ENCODE measurements at places on chromosomes 13 and 19.

DNA sequence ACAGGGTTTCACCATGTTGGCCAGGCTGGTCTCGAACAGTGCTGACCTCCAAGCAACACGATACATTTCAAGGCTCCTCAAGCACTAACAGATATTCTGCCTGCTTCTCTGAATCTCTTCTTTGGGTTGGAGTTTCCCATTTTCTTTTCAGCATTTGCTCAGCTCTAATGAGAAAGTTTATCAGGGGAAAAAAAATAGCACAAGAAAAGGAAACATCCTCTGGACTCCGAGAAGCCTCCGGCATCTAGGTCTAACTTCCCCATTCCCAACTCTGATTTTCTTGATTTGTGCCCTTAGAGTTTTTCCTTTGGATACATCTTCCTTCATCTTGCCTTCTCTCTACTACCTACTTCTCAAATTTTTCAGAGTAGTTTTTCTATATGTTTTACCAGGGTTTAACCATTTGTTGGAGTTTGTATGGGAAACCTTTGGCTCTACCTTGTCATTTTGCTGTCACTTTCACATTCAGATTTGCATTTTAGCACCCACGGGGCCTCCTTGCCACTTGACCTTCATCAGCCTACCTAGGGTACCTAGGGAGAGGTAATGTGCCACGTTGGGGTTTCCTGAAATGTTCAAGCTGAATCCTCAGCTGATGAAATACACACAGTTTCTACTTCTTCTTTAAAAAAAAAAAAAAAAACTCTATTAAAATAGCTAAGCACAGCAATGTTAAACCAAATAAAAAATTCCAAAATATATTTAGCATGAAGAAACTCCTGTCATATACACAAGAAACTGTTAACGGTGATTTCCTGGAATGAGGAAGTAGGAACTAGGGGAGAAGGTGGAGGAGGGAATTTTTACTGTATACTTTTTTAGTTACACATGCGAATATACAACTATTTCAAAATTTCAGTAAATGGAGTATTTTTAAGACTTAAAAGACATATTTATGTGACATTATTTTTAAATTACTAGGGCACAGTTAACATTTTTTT, 5.1 kb upstream of the USP12 start:
- H3K27ac ChIP-seq: no peak overlapping the region
- H3K4me3 ChIP-seq: no peak overlapping the region
- H3K36me3 ChIP-seq: no peaks in the 10 kb centered on the region
- H3K27me3 ChIP-seq: no peaks in the 10 kb centered on the region
- no peaks in the 10 kb centered on the region for H3K4me1 ChIP-seq
- DNase-seq: no peak

GRCh38 chr13:108496362-108497210, 132.8 kb upstream of the MYO16 start:
- H3K27me3 ChIP-seq: no peaks in the 10 kb centered on the region
- DNase-seq: no peak
- no peaks in the 10 kb centered on the region for H3K36me3 ChIP-seq
- H3K27ac ChIP-seq: no peak overlapping the region
- no peaks in the 10 kb centered on the region for H3K4me1 ChIP-seq

- no peaks in the 10 kb centered on the region for H3K27me3 ChIP-seq
- no peaks in the 10 kb centered on the region for H3K4me1 ChIP-seq
- DNase-seq: no peak
- H3K27ac ChIP-seq: no peak overlapping the region
- no peak overlapping the region for H3K4me3 ChIP-seq
These were observed 203.5 kb upstream of the UBL3 start for GRCh38 chr13:30053939-30054338.

DNA sequence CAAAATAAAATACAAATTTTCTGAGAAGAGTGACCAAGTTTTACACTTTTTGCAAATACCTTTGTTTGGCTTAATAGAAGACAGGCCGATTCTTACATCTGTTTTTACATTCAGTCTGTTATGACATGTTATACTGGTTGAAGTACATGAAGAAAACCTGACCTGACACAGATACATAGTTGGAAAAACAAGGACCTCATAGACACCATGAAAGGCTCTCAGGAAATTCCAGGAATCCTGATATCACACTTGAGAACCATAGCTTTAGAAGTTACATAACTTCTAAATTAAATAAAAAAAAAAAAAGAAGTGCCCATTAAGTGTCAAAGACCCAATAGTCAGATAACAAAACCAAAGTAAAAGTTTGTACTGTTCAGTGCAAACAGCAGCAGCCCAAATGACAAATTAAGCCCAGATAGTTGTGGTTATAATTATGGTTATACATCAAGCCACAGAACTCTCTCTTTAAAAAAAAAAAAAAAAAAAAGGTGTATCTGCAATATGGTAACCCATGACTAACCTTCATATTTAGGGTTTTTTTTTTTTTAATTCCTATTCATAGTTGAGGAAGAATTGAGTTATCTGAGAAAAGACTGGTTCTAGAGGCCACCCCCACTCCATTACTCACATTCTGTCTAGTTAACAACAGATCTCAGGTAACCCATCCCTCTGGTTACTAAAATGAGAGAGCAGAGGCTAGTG, 19.8 kb downstream of the RBM26 start:
- no peak for DNase-seq
- peaks cover 27% of the 10 kb centered on the region for H3K4me1 ChIP-seq
- H3K4me3 ChIP-seq: no peak overlapping the region
- H3K27me3 ChIP-seq: no peaks in the 10 kb centered on the region
- H3K36me3 ChIP-seq: no peaks in the 10 kb centered on the region

DNA sequence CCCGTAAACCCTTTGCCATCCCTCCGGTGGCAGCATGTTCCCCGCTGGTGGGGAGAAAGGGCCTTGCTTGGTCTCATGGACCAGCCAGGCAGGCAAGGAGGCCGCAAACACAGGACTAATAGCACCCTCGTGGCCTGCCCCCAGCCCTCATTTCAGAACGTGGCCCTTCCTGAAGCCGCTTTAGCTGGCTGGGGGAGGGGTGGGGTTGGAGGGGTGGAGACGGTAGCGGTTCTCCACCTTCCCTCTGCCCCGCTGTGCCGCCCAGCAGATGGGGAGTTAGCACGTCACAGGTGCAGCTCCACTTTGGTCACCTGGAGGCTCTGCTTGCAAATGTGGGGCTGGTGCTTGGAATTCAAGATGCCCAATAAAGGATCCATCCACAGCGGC, 59.3 kb upstream of the URI1 start:
- H3K27ac ChIP-seq: no peak overlapping the region
- no peaks in the 10 kb centered on the region for H3K4me1 ChIP-seq
- no peaks in the 10 kb centered on the region for H3K27me3 ChIP-seq
- no peak overlapping the region for H3K4me3 ChIP-seq

GRCh38 chr19:14395262-14395661, 14.0 kb downstream of the ADGRE5 start:
- no peak for DNase-seq
- H3K4me1 ChIP-seq: no peaks in the 10 kb centered on the region
- H3K36me3 ChIP-seq: no peaks in the 10 kb centered on the region
- H3K4me3 ChIP-seq: no peak overlapping the region
- H3K27me3 ChIP-seq: no peaks in the 10 kb centered on the region

DNA sequence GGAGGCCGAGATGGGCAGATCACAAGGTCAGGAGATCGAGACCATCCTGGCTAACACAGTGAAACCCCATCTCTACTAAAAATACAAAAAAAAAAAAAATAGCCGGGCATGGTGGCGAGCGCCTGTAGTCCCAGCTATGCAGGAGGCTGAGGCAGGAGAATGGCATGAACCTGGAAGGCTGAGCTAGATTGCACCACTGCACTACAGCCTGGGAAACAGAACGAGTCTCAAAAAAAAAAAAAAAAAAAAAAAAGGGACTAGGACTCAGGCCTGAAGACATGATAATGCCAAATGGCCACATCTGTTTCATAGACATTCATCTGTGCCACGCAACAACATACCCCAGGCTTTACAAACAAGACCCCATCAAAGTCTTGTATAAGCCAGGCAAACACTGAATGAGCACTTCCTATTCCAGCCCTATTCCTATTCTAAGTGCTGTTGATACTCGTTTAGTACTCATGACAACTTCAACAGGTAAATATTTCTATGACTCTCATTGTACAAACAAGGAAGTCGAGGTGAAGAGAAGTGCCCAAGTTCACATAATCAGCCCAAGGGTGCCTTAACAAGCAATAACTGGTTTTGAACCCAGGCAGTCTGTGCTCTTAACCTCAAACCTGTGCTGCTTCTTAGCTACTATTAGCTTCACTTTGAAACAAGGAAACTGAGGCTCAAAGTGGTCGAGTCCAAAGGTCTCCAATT, 1.7 kb downstream of the B9D2 start:
- H3K36me3 ChIP-seq: no peaks in the 10 kb centered on the region
- H3K27me3 ChIP-seq: no peaks in the 10 kb centered on the region
- no peak overlapping the region for H3K4me3 ChIP-seq
- H3K4me1 ChIP-seq: no peaks in the 10 kb centered on the region
- H3K27ac ChIP-seq: no peak overlapping the region
- no peak for DNase-seq

DNA sequence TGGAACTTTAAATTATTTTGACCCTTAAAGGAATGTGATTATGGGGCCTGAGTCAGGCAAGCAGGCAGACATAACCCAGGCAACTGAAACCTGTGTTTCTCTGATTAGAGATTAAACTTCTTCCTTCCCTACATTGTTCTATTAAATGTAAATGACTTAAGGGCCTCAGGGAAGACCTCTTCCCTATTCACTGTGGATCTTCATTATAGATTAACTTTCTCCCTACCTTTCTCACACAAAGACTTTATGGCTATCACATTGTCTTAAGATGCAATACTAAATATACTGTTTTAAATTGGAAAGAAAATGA, 8.8 kb upstream of the METTL21C start:
- no peak overlapping the region for H3K4me3 ChIP-seq
- no peaks in the 10 kb centered on the region for H3K27me3 ChIP-seq
- no peaks in the 10 kb centered on the region for H3K36me3 ChIP-seq
- DNase-seq: no peak
- H3K27ac ChIP-seq: no peak overlapping the region

- no peaks in the 10 kb centered on the region for H3K36me3 ChIP-seq
- no peaks in the 10 kb centered on the region for H3K27me3 ChIP-seq
- H3K27ac ChIP-seq: no peak overlapping the region
- no peaks in the 10 kb centered on the region for H3K4me1 ChIP-seq
These were observed 465.2 kb downstream of the KCTD12 start for GRCh38 chr13:76421011-76421410.

DNA sequence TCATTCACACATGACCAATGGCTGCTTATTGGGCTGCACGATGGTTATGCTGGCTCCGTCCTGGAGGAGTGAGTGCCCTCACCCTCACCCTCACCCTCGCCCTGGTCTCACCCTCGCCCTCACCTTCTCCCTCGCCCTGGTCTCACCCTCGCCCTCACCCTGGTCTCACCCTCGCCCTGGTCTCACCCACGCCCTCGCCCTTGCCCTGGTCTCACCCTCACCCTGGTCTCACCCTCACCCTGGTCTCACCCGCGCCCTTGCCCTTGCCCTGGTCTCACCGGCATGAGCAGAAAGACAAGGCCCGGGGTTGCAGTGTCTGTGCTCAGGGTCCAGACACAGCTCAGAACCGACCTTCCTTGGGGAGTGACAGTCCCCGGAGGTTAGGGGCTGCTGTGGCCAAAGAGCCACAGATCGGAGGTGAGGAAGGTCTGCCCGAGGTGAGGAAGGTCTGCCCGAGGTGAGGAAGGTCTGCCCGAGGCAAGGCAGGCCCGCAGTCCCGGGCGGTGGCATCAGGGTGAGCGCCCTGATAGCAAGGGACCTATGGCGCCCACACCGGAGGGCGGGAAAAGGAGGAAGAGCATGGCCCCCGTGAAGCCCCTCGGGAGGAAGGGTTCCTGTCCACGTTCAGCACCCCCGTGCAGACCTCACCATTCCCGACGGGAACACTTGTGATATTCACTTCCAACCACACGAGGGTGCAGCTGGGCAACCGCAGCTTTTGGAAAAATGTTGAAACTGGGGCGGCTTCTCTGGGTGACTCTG, 65.6 kb downstream of the MCF2L start:
- H3K4me1 ChIP-seq: no peaks in the 10 kb centered on the region
- no peak for DNase-seq
- H3K4me3 ChIP-seq: no peak overlapping the region
- H3K36me3 ChIP-seq: no peaks in the 10 kb centered on the region
- no peak overlapping the region for H3K27ac ChIP-seq

- H3K27me3 ChIP-seq: no peaks in the 10 kb centered on the region
- peak overlapping the region; percentile 51 for H3K27ac ChIP-seq
- peak; percentile 72 for DNase-seq
- H3K4me3 ChIP-seq: no peak overlapping the region
- peaks cover 11% of the 10 kb centered on the region for H3K4me1 ChIP-seq
- H3K36me3 ChIP-seq: no peaks in the 10 kb centered on the region
These were observed 7.4 kb downstream of the DBP start for GRCh38 chr19:48629599-48630295.

DNA sequence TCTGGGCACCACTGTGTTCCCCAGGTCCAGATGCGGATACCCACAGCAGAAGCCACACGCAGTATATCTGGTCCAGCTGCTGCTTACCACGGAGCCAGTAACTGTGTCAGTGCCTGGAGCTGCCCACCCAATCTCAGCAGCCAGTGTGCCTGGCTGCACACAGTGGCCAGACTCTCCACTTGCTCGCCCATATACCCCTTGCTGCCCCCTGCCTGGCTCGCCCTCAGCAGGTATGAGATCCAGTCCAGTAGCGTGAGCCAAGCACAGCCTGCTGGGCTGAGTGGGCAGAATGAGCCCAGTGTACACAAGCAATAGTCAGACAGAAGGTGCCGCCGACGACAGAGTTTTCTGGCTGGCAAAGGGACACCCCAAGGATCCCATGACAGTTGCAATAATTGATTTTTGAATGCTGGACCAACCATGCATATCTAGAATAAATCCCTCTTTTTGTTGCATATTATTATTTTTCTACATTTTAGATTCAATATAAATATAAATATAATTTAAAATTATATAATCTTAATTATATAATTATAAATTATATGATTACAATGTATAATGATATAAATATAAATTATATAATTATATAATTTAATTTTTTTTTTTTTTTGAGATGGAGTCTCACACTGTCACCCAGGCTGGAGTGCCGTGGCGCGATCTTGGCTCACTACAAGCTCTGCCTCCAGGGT, 918.8 kb upstream of the MIR17HG start:
- no peak for DNase-seq
- no peaks in the 10 kb centered on the region for H3K4me1 ChIP-seq
- no peaks in the 10 kb centered on the region for H3K36me3 ChIP-seq
- H3K27me3 ChIP-seq: no peaks in the 10 kb centered on the region
- no peak overlapping the region for H3K4me3 ChIP-seq

- no peaks in the 10 kb centered on the region for H3K27me3 ChIP-seq
- no peak overlapping the region for H3K4me3 ChIP-seq
- no peaks in the 10 kb centered on the region for H3K4me1 ChIP-seq
- H3K36me3 ChIP-seq: no peaks in the 10 kb centered on the region
- H3K27ac ChIP-seq: no peak overlapping the region
These were observed 203.8 kb upstream of the SLITRK6 start for GRCh38 chr13:86003029-86003428.

DNA sequence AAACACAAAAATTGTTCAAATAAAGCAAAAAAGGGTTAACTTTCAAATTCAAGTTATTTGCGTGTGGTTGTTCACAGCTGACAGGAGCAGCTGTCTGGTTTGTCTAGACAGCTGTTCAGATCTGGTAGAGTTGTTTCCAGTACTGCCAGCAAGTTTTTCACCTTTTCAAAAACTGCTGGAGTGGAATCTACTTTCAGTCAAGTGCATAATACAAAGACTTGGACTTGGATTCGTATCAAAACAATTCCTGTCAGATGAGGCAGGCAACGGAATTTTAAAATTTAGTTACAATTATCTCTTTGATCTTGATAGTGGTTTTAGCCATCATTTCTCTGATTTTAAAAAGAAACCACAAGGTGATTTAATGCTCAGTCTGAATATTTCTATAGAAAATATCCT, 51.7 kb upstream of the EEF1AKMT1 start:
- no peak overlapping the region for H3K27ac ChIP-seq
- no peak overlapping the region for H3K4me3 ChIP-seq
- no peak for DNase-seq
- H3K36me3 ChIP-seq: no peaks in the 10 kb centered on the region
- H3K27me3 ChIP-seq: no peaks in the 10 kb centered on the region
- no peaks in the 10 kb centered on the region for H3K4me1 ChIP-seq
